A172 (cell line): ENCODE measurements at places on chromosomes 13 and 19.
A peak's percentile ranks its signal among the peaks of the same experiment; 100 is the strongest.

- peak; percentile 37 for DNase-seq
Observed at GRCh38 chr19:17737690-17738153, 13.6 kb upstream of the FCHO1 start.

- no peak for DNase-seq
Observed at GRCh38 chr13:43669964-43670363, 116.8 kb downstream of the ENOX1 start.

DNA sequence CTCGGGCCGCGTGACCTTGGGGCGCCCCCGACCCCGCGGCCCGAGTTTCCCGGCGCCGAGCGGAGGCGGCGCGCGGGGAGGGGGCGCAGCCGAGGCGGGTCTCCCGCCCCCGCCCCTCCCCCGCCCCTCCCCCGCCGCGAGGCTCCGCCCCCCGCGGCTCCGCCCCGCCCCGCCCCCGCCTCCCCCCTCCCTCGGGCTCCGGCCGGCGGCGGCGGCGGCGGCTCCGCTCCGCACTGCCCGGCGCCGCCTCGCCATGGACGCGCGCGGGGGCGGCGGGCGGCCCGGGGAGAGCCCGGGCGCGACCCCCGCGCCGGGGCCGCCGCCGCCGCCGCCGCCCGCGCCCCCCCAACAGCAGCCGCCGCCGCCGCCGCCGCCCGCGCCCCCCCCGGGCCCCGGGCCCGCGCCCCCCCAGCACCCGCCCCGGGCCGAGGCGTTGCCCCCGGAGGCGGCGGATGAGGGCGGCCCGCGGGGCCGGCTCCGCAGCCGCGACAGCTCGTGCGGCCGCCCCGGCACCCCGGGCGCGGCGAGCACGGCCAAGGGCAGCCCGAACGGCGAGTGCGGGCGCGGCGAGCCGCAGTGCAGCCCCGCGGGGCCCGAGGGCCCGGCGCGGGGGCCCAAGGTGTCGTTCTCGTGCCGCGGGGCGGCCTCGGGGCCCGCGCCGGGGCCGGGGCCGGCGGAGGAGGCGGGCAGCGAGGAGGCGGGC lies at the start of gene HCN2:
TSS of gene HCN2 (plus strand) at position 189 of the 703 bp plus-strand sequence. CDS start at position 254, 65 bp downstream.
- no peak for DNase-seq

- peak; percentile 3 for DNase-seq
Observed at GRCh38 chr13:82963226-82964099, 918.8 kb downstream of the SLITRK1 start.

- DNase-seq = no peak
Observed at GRCh38 chr19:14088634-14089411, 1.7 kb downstream of the SAMD1 start.
